ENCODE measurements at places on chromosomes 6 and 20. TPM values are rescaled to one million over a fixed set of nuclear protein-coding genes. Genes with fewer than 3 reads are reported as not detected.

- DNase-seq, result no peak
Observed at GRCh38 chr6:167976708-167977107, 20.8 kb upstream of the KIF25 start.

- no peak for DNase-seq
Observed at GRCh38 chr6:11132194-11132888, 20.8 kb upstream of the ERVFRD-1 start.

GRCh38 chr6:53239526-53239925 is 90.9 kb upstream of the GCM1 start:
- DNase-seq, result no peak

Gene GATA5
- total RNA-seq, result 0.39 TPM

Gene ADGB
- total RNA-seq, result not detected

Gene SLC32A1
- total RNA-seq, result 0.24 TPM
